Activated CD4-positive, alpha-beta T cell treated with anti-CD3 and anti-CD28 coated beads for 24 hours (primary cell): ENCODE measurements at places on chromosomes 1 and 21.

- no peak for DNase-seq
These were observed 76.7 kb upstream of the TMPRSS2 start for GRCh38 chr21:41584603-41585176.

GRCh38 chr1:247317702-247318101 lies 14.0 kb downstream of the ZNF496 start:
- DNase-seq, result no peak

DNA sequence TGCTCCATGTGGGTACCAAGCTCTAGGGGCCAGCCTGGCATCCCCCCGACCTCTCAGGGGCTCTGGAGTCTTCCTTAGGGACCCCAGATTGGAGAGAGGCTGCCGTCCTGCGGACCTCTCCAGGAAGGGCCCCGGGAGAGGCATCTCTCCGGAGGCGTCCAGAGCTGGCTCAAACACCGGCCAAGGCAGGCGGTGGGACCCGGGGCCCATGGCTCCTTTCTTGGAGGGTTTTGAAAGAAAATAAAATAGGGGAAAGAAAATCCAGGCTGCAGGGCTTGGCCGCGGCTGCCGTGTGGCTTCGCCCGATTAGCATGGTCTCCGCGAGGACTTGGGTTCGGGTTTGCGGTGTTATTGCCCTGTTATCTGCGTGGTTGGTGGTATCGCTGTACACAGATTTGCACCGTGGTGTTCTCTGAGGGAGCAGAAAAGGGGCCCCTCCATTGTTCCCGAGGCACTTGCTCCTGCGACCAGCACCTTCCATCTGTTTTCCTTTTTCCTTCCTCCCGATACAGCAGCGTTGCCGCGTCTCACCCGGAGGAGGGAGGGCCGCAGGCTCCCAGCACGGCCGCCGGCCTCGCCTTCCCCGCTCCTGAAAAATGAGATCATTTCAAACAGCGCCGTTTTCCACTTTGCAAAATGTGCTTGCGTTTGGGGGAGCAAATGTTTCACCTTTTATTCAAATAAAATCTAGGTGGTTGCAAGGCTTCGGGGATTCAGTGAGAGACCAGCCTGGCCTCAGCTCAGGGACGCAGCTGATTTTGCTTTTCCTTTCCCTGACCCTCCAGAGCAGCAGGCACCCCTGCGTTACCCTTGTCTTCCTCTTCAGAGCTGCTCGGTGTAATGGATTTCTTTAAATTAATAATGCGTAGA lies 86.3 kb downstream of the PRDM16 start:
- DNase-seq, result no peak

DNA sequence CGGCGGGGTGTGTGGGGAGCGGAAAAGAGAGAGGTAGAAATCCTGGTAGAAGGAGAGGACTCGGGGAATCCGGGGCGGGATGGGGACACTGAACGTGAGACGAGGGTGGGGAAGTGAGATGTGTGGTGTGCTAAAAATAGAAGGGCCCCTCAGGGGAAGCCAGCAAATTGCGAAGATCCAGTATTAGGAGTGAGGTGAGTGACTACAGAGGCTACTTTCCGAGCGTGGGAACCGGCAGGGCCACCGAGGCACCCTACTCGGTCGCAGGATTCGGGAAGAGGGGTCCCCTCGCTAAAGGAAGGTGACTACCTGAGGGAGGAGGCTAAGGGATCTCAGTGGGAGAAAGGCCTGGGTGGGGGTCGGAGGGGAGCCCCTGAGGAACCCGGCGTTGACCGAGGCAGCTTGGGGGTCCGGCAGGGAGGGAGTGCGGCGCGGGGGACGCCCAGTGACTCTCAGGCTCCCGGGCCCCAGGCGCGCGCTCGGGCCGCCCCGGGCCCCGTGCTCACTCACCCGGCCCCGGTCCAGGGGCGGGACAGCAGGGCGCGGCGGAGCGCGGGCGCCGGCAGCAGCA lies 318 bp downstream of the ALDH4A1 start:
- DNase-seq, result no peak

- no peak for DNase-seq
These were observed 34.4 kb downstream of the ADGRL2 start for GRCh38 chr1:81834921-81835698.

GRCh38 chr1:221174330-221174993 lies 295.2 kb downstream of the HLX start:
- DNase-seq, result no peak

- DNase-seq, result no peak
These were observed 22.3 kb downstream of the KNCN start for GRCh38 chr1:46529031-46529630.

- DNase-seq, result no peak
These were observed 127.0 kb downstream of the MRPS6 start for GRCh38 chr21:34200288-34200905.

DNA sequence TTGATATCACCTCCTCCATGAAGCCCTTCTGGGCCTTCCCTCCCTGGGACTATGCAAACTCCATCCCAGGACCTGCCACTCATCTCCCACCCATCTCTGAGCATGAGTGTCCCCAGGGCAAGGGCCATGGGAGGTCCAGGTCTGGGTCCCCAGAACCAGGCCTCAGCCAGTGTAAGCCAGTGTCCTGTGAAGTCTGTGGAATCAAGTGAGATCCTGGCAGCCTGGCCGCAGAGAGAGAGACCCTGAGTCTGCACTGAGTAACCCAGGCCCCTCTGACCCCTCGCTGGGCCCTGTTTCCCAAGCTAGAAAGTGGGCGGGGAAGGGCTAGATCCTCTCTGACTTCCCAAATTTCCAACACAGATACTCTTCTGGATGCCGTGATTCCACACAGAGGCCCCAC lies 132.7 kb downstream of the DMRTB1 start:
- no peak for DNase-seq

- DNase-seq, result no peak
These were observed 2.5 kb downstream of the ATP1B1 start for GRCh38 chr1:169108863-169109560.

- no peak for DNase-seq
These were observed 5.3 kb downstream of the CELSR2 start for GRCh38 chr1:109254621-109255096.

DNA sequence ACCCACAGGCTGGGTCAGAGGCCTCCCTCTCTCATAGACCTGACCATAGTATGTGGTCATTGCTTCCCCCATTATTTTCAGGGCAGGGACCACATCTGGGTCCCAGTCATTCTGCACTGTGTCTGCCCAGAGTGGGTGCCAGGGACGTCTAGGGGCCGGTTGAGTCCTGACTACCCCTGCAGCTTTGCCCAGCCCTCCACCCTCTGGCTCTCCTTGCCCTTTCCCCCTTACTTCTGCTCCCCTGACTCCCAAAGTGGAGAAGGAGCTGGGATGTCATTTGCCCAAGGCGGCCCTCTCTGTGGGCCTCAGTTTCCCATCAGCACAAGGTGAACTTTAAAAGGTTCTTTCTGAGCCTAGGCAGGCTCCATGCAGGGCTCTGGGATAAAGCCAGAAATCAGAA lies 4.3 kb upstream of the TTC22 start:
- no peak for DNase-seq

DNA sequence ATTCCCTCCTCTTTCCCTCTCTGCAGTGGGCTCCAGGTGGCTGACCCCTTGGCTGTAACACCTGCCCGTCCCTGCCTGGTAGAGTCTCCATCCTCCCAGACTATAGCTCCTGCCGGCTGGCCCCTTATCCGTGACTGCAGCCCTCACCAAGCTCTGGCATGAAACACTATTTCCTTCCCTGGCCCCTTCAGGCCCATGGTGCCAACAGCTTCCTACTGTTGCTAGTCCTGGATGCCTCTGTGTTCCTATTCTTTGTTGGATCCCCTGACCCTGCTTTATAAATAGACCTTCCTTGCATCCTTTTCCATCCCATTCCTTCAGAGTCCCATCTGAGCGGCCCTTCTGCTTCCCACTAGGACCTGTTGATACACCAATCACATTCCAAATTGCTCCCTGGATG lies 195.0 kb downstream of the ZNF326 start:
- DNase-seq, result no peak

- DNase-seq, result no peak
These were observed 40.5 kb upstream of the HMCN1 start for GRCh38 chr1:185693654-185694053.

GRCh38 chr1:108504447-108504846 lies 54.3 kb downstream of the NBPF6 start:
- no peak for DNase-seq

- no peak for DNase-seq
These were observed 306.9 kb downstream of the ASTN1 start for GRCh38 chr1:176857632-176858031.

DNA sequence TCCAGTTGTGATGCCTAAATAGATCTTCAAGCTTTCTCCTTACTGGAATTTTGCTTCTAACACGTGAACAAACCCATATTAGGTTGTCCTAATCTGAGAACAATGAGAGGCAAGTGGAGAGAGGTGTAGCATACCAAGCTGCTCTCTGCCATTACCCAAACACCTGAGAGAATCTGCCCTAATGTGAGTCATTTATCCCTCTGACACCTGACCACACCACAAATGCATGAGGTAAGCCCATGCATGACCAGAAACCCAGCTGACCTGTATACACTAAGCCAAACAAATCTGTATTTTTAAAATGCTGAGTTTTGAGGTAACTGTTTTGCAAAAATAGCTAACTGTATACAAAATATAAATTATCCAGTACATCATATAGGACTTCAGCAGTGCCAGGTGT lies 1458.1 kb upstream of the B3GALT2 start:
- no peak for DNase-seq

GRCh38 chr1:72100771-72101170 lies 181.6 kb downstream of the NEGR1 start:
- no peak for DNase-seq

- DNase-seq, result no peak
These were observed 7.1 kb downstream of the TCP10L start for GRCh38 chr21:32578107-32578691.

GRCh38 chr1:114901814-114902213 lies 47.2 kb downstream of the SYCP1 start:
- DNase-seq, result no peak

DNA sequence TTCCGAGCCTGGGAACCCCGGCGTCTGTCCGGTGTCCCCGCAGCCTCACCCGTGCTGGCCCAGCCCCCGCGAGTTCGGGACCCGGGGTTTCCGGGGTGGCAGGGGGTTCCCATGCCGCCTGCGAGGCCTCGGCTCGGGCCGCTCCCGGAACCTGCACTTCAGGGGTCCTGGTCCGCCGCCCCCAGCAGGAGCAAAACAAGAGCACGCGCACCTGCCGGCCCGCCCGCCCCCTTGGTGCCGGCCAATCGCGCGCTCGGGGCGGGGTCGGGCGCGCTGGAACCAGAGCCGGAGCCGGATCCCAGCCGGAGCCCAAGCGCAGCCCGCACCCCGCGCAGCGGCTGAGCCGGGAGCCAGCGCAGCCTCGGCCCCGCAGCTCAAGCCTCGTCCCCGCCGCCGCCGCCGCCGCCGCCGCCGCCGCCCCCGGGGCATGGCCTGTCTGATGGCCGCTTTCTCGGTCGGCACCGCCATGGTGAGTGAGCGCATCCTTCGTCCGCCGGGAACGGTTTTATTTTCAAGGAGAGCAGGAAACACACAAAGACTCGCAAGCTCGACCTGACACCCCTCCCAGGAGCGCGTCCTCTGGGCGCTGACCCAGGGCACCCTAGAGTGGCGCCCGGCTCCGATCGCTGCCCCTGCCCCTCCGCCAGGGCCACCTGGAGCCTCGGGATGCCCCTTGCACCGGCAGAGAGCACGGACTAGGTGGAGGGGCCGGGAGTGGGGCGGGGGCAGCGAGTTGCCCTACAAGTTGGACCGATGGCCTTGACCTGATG lies at the start of gene ABCG1:
Gene ABCG1, plus strand, starts transcription at position 305 of the 770 bp plus-strand sequence. Its CDS starts 123 bp downstream, at position 428.
- no peak for DNase-seq

GRCh38 chr1:48725341-48726046 lies 51.2 kb downstream of the BEND5 start:
- no peak for DNase-seq

- DNase-seq, result no peak
These were observed 38.2 kb downstream of the NME7 start for GRCh38 chr1:169329383-169329782.

DNA sequence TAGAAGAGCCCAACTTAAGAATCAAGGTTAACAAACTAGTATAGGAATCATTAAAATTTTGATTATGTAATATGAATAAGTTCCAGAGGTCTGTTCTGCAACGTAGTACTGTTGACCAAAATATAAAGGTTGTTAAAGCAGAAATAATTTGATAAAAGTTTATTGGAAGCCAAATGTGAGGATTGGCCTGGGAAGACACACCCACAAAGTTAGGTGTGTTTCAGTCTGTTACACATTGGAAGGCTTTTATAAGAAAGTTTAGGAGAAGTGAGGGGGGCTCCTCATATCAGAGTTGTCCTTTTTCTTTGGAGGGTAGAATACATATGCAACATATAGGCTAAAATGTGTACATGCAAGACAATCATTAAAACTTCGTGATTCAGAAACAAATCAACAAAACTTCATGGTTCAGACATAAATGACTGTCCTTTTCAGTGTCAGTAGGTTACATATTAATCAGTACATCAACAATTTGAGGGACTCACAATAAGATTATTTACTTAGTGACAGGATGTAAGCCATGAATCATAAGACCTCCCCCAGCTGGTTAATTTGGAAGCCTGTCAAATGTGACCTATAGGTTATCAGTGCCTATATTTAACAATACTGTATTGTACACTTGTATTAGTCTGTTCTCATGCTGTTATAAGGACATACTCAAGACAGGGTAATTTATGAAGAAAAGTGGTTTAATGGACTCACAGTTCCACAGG lies 245.0 kb upstream of the B3GALT2 start:
- DNase-seq, result no peak

DNA sequence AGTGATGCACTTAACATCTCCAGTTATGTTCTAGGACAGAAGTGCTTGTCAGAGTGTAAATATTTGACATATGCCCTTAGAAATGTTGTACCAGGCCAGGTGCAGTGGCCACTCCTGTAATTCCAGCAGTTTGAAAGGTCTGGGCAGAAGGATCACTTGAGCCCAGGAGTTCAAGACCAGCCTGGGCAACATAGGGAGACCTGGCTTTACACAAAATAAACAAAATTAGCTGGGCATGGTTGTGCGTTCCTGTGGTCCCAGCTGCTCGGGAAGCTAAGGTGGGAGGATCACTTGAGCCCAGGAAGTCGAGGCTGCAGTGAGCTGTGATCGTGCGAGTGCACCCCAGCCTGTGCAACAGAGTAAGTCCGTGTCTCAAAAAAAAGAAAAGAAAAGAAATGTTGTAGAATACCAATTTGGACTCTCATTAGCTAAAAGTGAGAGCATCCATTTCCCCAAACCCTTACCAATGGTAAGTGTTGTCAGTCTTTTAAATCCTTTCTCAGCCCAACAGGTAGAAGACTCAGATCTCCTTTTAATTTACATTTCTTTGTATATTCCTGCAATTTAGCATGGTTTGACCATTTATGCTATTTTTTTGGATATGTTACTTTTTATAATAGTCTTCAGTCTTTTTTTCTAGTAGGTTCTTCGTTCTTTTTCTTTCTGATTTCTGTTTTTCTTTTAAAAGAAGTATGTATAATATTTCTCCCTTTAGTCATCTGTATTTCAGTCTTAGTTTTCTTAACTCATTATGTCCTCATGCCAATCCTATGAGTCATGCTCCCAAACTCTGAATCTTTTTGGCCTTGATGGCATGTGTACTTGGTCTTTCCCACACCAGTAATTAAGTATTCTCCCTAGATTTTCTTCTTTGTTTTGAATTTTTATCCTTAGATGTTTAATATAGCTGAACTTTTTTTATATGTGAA lies 74.4 kb downstream of the CAMTA1 start:
- DNase-seq, result no peak

- no peak for DNase-seq
These were observed 22.2 kb downstream of the FAM151A start for GRCh38 chr1:54600947-54601721.

GRCh38 chr1:97833881-97834280 lies 87.0 kb downstream of the DPYD start:
- DNase-seq, result no peak
